H9 (cell line): ENCODE measurements at places on chromosomes 6 and 20. TPM values are rescaled to one million over a fixed set of nuclear protein-coding genes. Genes with fewer than 3 reads are reported as not detected.
A peak's percentile ranks its signal among the peaks of the same experiment; 100 is the strongest.

DNA sequence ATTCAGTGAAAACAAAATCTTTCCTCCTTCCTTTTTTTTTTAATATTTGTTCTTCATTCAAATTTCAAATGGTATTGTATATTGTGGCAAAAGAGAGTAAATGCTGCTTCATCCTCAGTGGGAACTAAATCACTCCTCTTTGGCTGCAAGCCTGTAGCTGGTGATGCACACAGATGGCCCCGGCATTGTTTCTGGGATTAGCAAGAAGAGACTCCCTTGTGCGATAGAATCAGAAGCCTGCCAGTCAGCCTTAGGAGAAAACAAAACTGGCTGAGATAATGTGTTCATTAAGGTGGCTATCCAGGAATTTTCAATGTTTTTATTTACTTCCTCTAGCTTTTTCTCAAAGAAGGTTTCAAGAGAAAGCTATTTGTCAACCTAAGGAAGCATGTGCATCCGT, 20.7 kb upstream of the ELOVL2 start:
- no peak for DNase-seq

GRCh38 chr20:14715400-14715799, 378.0 kb upstream of the FLRT3 start:
- DNase-seq: peak; percentile 35

- no peak for DNase-seq
Observed at GRCh38 chr6:13455552-13455966, 31.8 kb downstream of the GFOD1 start.

DNA sequence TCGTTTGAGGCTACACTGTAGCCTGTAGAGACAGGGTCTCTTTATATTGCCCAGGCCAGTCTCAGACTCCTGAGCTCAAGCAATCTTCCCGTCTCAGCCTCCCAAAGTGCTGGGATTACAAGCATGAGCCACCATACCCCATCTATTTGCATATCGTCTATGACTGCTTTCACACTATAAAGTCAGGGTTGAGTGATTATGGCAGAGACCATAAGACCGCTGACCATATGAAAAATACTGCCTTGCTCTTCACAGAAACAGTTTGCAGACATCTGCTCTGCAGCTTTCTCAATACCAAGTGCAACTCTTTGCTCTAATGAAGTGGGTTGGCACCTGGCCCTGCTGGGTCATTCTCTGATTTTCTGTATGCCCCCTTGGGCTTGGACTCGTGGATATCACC, 79.5 kb upstream of the PAK5 start:
- DNase-seq: no peak

- DNase-seq: peak; percentile 79
Observed at GRCh38 chr20:2387180-2387577, 6.5 kb downstream of the TGM6 start.

GRCh38 chr20:35947489-35947888, 6.8 kb downstream of the SCAND1 start:
- peak; percentile 79 for DNase-seq

The NMBR gene
- not detected in 2 replicates for total RNA-seq

The KCNQ2 gene
- total RNA-seq: 69.2 and 71.5 TPM in 2 replicates

The MICB gene
- 6.2 and 6.8 TPM in 2 replicates for total RNA-seq
